ENCODE measurements at places on chromosomes 2 and 18.

DNA sequence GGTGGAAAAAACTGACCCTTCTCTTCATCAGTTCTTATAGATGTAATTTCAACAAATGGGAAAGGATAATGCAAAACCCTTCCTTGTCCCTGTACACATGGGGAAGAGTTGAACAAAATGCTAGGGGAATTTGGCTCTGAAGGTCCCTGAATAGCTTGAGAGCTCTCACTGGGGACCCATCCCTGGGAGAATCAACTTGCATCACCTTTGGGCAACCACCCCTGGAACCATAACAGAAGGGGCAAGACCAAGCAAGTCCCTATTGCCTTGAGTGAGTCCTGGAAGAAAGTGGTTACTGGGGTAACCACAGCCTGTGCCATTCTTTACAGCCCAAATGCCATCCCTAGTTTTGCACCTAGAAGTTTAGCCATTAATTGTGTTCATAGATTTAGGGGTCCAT lies 52.2 kb upstream of the B3GNT2 start:
- H3K27me3 ChIP-seq: no peaks in the 10 kb centered on the region
- peaks cover 1% of the 10 kb centered on the region for H3K36me3 ChIP-seq
- H3K4me1 ChIP-seq: peaks cover 10% of the 10 kb centered on the region

GRCh38 chr2:14654835-14655282 lies 22.3 kb downstream of the LRATD1 start:
- no peak overlapping the region for H3K27ac ChIP-seq
- no peaks in the 10 kb centered on the region for H3K36me3 ChIP-seq
- no peaks in the 10 kb centered on the region for H3K27me3 ChIP-seq
- H3K4me3 ChIP-seq: no peak overlapping the region
- DNase-seq: no peak

- peaks cover 3% of the 10 kb centered on the region for H3K27me3 ChIP-seq
- no peaks in the 10 kb centered on the region for H3K4me1 ChIP-seq
- no peak for DNase-seq
- H3K36me3 ChIP-seq: no peaks in the 10 kb centered on the region
- H3K27ac ChIP-seq: no peak overlapping the region
Observed at GRCh38 chr2:236823041-236823629, 253.5 kb downstream of the ACKR3 start.

DNA sequence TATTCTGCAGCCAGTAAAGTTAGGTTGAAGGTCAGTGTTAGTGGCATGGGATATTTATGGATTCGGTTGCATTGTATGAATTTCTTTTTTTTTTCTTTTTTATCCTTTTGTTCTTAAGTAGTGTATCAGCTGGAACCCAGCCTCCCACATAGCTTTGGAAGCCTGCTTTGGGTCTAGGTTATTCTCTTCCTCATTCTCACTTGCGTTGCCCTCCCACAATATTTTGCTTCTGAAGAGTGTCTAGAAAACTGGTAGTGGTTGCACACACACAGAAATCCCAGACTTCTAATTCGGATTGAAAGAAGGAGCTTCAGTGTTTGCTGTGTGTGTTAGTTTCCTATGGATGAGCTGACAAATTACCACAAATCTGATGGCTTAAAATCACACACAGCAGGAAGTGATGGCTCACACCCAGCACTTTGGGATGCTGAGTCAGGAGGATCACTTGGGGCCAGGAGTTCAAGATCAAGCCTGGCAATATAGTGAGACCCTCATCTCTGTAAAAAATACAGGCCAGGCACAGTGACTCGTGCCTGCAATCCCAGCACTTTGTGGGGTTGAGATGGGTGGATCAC lies 104.8 kb downstream of the ARL4C start:
- peaks cover 54% of the 10 kb centered on the region for H3K4me1 ChIP-seq
- no peaks in the 10 kb centered on the region for H3K36me3 ChIP-seq
- peak; percentile 30 for DNase-seq

DNA sequence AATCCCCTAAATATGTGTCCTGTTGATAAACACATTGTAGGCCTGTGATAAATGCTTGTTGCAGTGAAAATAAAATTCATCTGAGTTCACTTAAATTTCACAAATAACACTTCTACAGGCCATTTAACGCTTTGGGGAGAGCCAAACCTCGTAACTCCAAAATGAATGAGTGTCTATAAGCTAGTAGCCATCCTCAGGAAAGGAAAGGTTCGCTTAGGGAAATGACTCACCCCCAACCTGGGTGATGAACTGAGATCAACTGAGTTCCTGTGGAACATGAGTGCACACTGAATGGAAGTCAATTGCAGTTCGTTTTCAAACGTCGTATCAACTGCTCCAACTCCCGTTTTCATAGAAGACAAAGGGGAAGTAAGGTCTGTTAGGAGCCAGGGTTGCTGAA lies 527.6 kb upstream of the ID2 start:
- no peak overlapping the region for H3K4me3 ChIP-seq
- H3K27ac ChIP-seq: peak overlapping the region; percentile 78
- peaks cover 4% of the 10 kb centered on the region for H3K36me3 ChIP-seq

DNA sequence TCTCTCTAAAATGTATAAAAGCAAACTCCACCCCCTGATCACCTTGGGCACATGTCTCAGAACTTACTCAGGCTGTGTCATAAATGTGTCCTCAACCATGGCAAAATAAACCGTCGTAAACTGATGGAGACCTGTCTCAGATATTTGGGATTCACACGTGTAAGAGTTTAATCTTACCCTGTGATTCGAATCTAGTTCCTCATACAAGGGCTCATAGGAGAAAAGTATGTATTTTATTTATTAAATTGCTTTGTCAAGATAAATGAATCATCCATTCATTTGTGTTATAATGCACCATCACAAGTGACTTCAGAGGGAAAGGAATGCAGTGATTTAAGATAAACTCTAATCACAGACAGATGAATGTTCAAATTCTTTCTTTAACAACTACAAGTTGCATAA lies 712.5 kb upstream of the LRATD1 start:
- H3K36me3 ChIP-seq: no peaks in the 10 kb centered on the region
- no peak for DNase-seq
- no peaks in the 10 kb centered on the region for H3K4me1 ChIP-seq

GRCh38 chr18:68417166-68417799 lies 297.6 kb downstream of the TMX3 start:
- H3K27ac ChIP-seq: no peak overlapping the region
- no peaks in the 10 kb centered on the region for H3K4me1 ChIP-seq
- peaks cover 2% of the 10 kb centered on the region for H3K27me3 ChIP-seq

DNA sequence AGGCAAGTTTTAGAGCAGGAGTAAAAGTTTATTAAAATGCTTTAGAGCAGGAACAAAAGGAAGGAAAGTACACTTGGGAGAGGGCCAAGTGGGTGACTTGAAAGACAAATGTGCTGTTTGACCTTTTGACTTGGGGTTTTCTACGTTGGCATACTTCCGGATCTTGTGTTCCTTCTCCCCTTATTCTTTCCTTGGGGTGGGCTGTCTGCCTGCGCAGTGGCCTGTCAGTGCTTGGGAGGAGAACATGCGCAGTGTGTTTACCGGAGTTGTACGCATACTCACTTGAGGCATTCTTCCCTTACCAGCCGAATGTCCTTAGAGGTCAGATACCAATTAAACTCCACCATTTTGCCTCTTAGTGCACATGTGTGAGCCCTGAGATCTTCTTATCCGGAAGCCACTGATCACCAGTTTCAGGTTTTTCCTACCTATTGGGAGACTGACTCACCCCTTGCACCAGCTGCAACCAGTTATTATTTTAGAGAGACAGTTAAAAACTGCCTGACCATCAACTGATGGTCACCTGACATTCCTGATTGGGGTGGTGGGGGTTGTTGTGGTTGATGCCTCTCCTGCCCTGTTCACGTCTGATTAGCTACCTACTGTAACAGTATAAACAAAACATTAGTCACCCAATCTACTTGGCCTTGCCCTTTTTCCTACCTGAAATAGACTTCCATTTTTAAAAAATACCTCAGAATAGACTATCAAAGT lies 67.5 kb downstream of the NYAP2 start:
- no peaks in the 10 kb centered on the region for H3K36me3 ChIP-seq
- H3K4me1 ChIP-seq: peaks cover 15% of the 10 kb centered on the region
- H3K4me3 ChIP-seq: no peak overlapping the region
- no peaks in the 10 kb centered on the region for H3K27me3 ChIP-seq
- H3K27ac ChIP-seq: no peak overlapping the region
- no peak for DNase-seq

- no peaks in the 10 kb centered on the region for H3K27me3 ChIP-seq
- H3K4me1 ChIP-seq: peaks cover 3% of the 10 kb centered on the region
- no peak overlapping the region for H3K4me3 ChIP-seq
- H3K27ac ChIP-seq: no peak overlapping the region
Observed at GRCh38 chr18:75113455-75113854, 95.5 kb downstream of the PTGR3 start.

GRCh38 chr2:238939074-238939473 lies 91.2 kb downstream of the TWIST2 start:
- no peak overlapping the region for H3K4me3 ChIP-seq
- H3K27ac ChIP-seq: no peak overlapping the region
- no peaks in the 10 kb centered on the region for H3K36me3 ChIP-seq
- H3K4me1 ChIP-seq: no peaks in the 10 kb centered on the region

- no peaks in the 10 kb centered on the region for H3K4me1 ChIP-seq
- no peak for DNase-seq
- no peak overlapping the region for H3K4me3 ChIP-seq
- no peaks in the 10 kb centered on the region for H3K27me3 ChIP-seq
- no peaks in the 10 kb centered on the region for H3K36me3 ChIP-seq
Observed at GRCh38 chr2:8004250-8004681, 677.6 kb upstream of the ID2 start.

- H3K27ac ChIP-seq: peak overlapping the region; percentile 97
- peak overlapping the region; percentile 92 for H3K4me3 ChIP-seq
- no peaks in the 10 kb centered on the region for H3K27me3 ChIP-seq
- DNase-seq: no peak
- peaks cover 62% of the 10 kb centered on the region for H3K4me1 ChIP-seq
Observed at GRCh38 chr18:3260995-3261372, 949 bp upstream of the MYL12B start.

- no peaks in the 10 kb centered on the region for H3K27me3 ChIP-seq
- no peaks in the 10 kb centered on the region for H3K4me1 ChIP-seq
- no peak for DNase-seq
Observed at GRCh38 chr2:20076757-20077156, 25.3 kb upstream of the LAPTM4A start.

GRCh38 chr2:236849508-236849907 lies 236.2 kb upstream of the COPS8 start:
- no peaks in the 10 kb centered on the region for H3K27me3 ChIP-seq
- DNase-seq: no peak
- H3K4me1 ChIP-seq: peaks cover 1% of the 10 kb centered on the region
- H3K4me3 ChIP-seq: no peak overlapping the region
- H3K36me3 ChIP-seq: no peaks in the 10 kb centered on the region

DNA sequence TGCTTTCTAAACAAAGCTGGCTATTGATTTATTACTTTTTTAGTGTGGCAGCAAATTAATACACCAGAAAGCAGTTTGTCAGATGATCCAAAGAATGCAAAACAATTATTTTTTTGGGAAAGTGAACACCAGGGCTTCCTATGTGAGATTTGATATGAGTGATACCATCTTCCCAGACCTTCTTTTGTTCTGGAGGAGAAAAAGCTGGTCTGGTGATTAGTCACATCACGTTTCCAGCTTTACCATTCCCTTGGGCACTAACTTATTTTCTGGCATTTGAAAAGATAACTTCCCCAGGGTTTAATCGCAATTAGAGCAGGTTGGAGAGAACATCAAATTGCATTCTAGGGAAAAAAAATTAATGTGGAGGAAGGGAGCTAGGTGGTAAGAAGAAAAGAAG lies 182.9 kb upstream of the TANK start:
- H3K4me1 ChIP-seq: peaks cover 6% of the 10 kb centered on the region
- DNase-seq: no peak
- no peak overlapping the region for H3K4me3 ChIP-seq
- no peak overlapping the region for H3K27ac ChIP-seq

GRCh38 chr18:11175266-11175979 lies 26.1 kb upstream of the PIEZO2 start:
- no peaks in the 10 kb centered on the region for H3K36me3 ChIP-seq
- DNase-seq: no peak
- H3K4me3 ChIP-seq: no peak overlapping the region
- no peak overlapping the region for H3K27ac ChIP-seq

- no peak overlapping the region for H3K4me3 ChIP-seq
- H3K4me1 ChIP-seq: no peaks in the 10 kb centered on the region
- no peaks in the 10 kb centered on the region for H3K27me3 ChIP-seq
- no peak for DNase-seq
- H3K36me3 ChIP-seq: no peaks in the 10 kb centered on the region
Observed at GRCh38 chr2:134910763-134911399, 7.7 kb upstream of the CCNT2 start.

DNA sequence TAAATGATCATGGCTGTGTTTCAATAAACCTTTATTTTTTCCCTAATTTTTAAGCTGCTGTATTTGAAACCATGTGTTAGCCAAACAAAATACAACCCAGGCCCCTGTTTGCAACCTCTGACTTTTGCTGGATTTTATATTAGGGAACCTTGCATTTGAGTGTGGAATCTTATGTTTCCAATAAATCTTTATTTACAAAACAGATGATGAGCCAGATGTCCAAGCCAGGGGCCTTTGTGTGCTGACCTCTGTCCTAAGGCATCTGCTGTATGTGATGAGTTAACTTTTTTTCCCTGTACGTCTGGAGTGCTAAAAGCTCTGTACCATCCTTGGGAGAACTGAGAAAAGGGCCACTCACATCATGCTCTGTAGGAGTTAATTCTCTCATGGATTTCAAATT lies 162.9 kb downstream of the TRIB2 start:
- no peak overlapping the region for H3K4me3 ChIP-seq
- H3K36me3 ChIP-seq: no peaks in the 10 kb centered on the region
- H3K27me3 ChIP-seq: no peaks in the 10 kb centered on the region
- no peak for DNase-seq
- H3K4me1 ChIP-seq: no peaks in the 10 kb centered on the region

GRCh38 chr2:106577255-106577651 lies 90.1 kb downstream of the CD8B2 start:
- H3K27me3 ChIP-seq: peaks cover 13% of the 10 kb centered on the region
- H3K27ac ChIP-seq: no peak overlapping the region
- H3K36me3 ChIP-seq: no peaks in the 10 kb centered on the region

- no peak for DNase-seq
- H3K27ac ChIP-seq: no peak overlapping the region
- H3K27me3 ChIP-seq: peaks cover 3% of the 10 kb centered on the region
- no peaks in the 10 kb centered on the region for H3K4me1 ChIP-seq
Observed at GRCh38 chr18:77608807-77609206, 359.2 kb downstream of the GALR1 start.

GRCh38 chr2:197460649-197461048 lies 7.3 kb downstream of the COQ10B start:
- no peak overlapping the region for H3K4me3 ChIP-seq
- H3K36me3 ChIP-seq: peaks cover 11% of the 10 kb centered on the region
- peaks cover 32% of the 10 kb centered on the region for H3K4me1 ChIP-seq
- no peak overlapping the region for H3K27ac ChIP-seq
- H3K27me3 ChIP-seq: no peaks in the 10 kb centered on the region
